CD8-positive, alpha-beta memory T cell (primary cell): ENCODE measurements at places on chromosomes 1 and 21.

DNA sequence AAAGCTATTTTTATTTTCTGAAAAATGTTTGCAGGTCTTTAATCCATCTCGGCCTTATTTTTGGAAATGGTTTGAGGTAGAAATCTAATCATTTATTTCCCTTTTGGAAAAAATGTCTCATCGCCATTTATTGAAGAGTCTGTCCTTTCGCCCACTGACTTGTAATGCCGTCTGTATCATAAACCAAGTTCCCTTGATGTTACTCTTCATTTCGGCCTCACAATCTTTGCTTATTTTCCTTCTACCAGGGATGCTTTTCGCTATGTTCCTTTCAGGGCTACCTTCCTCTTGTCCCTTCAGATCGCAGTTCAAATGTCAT lies 422 bp upstream of the RLF start:
- DNase-seq, result no peak

- no peak for DNase-seq
Measured at GRCh38 chr1:7679159-7679872, 91.8 kb upstream of the VAMP3 start.

DNA sequence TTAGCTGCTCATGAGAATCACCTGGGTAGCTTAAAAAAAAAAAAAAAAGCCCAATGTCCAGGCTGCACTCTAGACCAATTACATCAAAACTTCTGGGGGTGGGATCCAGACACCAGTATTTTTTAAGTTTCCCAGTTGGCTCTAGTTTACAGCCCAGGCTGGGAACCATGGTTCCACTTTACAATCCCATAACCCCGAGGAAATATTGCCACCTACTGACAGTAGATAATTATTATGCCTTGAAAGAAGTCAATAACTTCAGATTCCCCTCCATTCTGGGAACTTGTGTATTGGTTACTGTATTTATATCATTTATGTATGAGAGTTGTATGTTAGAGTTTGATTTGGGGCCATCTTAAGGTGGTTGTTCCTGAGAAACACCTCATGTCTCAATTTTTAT lies 100.2 kb downstream of the SPATA46 start:
- no peak for DNase-seq

DNA sequence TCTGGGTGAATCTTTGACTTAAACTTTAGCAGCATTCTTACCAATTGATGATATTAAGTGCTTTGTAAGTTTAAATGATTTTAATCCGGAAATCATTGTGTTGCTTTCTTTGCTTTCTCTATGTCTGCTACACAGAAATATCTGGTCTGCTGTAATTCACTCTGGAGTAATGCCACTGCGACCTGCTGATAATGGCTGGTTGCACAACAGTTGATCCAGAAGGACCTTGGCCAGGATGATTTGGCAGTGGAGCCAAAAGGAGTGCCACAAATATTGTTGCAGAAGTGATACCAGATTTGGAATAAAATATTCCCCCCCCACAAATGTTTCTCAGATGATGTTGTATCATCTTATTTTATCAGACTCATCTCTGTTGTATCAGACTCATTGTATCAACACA lies 2063.9 kb downstream of the MRPL39 start:
- DNase-seq, result no peak

- DNase-seq, result no peak
Measured at GRCh38 chr1:53303726-53304515, 23.9 kb downstream of the LRP8 start.

GRCh38 chr1:1482856-1483255 lies 11.3 kb downstream of the ATAD3B start:
- no peak for DNase-seq

DNA sequence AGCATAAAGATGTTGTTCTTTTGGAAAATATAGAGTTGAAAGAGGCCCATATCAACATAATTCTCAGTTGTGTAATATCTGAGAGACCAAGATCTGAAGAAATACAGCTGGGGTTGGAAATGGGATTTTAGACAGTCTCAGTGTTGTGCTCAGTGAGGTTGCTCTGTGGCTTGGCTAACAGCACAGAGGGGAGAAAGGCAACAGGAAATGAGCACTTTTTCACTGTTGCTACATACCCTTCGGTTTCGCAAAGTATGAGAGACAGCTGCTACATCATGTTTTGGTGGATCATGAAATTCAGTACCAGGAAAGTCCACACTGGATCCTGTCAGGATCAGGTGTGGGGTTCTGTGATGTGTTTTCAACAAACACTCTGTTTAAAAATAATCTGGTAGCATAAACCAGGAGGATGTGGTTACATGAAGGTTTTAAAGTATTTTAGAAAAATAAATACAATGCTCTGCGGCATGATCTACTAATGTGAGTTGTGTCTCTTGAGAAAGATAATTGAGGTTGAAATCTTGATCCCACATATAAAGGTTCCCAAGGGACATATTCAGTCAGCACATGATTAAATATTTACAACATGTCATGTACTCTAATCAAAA lies 7.0 kb upstream of the GPR88 start:
- peak; percentile 16 for DNase-seq
